ENCODE measurements at places on chromosomes 7 and 10. TPM values are rescaled to one million over a fixed set of nuclear protein-coding genes. Genes with fewer than 3 reads are reported as not detected.
A peak's percentile ranks its signal among the peaks of the same experiment; 100 is the strongest.

GRCh38 chr7:50718876-50719275 is 63.8 kb downstream of the GRB10 start:
- no peak for DNase-seq

TMEM229A gene
- total RNA-seq: not detected

MKI67 gene
- 2.1 TPM for total RNA-seq

- DNase-seq: no peak
Observed at GRCh38 chr7:107998150-107998549, 4.8 kb downstream of the LAMB1 start.

DNA sequence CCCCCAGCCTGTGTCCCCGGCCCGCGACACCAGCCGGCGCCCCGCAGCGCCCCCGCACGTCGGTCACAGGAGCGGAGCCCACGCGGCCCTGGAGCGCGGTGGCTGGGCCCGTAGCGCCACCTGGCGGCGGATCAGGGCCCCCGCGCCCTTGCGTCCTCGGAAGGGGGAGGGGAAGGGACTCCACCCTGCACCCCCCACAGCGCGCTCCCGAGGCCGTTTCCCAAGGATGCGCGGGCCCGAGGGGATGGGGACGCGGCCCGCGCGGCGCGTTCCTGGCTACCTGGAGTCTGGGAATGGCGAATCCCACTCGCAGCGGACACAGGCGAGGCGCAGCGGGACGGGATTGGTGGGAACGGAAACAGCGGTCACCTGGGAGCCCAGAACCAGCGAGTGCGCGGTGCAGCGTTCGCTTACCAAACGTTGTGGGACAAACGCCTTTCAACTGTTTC is 23.8 kb upstream of the MKI67 start:
- DNase-seq: peak; percentile 86

GRCh38 chr10:97685395-97685958 is 1.6 kb downstream of the AVPI1 start:
- DNase-seq: no peak

GRCh38 chr7:26093023-26093422 is 59.0 kb upstream of the NFE2L3 start:
- no peak for DNase-seq

DNA sequence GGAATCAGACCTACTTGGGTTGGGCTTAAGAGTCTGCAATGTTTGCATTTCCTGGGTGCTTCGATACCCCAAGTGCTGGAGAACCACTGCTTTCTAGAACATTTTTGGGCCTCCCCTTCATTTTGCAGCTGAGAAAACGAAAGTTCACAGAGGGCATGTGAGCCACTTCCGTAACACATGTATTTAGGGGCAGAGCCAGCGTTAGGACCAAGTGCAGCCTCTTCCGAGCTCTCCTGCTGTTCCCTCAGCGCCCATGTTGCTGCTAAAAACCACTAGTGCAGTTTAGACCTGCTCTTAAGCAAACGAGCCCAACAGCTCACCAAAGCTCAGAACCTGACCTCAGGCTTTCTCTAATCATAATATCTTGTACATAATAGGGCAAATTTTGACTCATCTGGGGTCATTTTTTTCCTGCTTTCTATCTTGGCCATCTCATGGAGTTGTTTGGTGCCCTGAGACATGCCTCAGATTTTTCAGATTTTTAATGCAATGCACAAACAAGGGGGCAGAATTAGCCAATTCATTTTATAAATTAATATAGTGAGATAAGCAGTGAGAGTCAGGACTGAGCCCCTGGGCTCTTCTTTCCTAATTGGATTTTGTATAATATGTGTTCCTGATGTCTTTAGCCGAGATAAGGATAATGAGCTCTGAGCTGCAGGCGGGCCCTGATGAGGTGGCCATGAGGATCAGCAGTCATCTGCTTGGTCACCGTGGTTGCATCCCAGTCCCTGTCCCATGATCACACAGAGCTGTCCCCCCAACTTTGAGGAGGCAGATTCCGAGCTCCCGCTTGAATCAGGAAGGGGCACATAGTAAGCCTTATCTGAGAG is 12.9 kb downstream of the BAG3 start:
- no peak for DNase-seq

HABP2 gene
- not detected for total RNA-seq

C10orf67 gene
- total RNA-seq: 0.51 TPM

ZNF33A gene
- 21.2 TPM for total RNA-seq

DNA sequence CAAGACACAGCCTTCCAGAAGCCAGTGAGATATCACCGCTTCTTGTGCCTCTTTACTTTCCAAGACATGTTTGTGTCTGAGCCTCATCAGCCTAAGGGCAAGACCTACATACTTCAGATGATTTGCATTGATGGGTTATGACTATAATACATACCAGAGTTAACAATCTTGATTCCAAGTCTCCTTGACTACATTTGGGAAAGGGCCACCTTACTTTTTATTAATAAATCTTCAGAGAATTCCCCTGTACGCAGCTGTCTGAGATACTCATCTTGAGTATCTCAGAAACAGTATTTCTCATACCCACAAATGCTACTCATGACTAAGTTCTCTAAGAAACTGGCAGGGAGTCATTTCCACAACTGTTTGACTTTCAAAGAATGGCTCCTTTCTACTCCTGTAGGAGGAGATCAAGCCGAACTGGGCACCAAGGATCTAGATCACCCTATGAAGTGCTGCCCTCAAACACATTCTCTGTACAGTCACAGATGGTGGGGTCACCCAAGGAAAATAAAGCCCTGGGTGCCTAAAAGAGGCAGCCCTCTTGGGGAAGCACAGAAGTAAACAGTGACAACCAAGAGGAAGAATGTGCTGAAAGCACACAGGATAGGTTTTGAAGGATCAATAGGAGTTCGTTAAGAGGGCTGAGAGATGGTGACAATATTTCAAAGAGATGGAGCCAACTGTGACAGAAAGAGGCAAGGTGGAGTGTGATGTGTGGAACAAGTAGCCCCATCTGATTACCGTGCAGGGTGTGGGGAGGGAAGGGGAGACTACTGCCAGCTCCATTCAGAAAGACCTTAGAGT is 138.9 kb downstream of the JAZF1 start:
- no peak for DNase-seq

DNA sequence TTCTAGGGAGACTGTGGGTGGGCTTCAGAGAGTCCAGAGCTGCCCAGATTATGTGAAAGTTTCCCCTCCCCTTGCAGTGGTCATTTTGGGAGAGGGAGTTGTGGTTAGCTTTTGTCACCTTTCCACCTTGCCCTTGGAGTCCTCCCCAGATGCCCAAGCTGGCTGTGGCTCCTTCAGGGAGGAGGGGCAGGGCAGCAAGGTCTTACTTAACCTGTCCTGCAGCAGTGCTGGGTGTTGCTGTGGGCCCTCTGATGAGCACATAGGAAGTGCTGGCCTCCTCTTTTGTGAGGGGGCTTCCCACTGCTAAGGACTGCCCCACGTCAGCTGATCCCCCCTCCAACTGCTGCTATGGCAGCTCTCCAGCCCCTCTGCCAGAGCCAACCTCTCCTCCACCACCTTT is 17.6 kb upstream of the AQP1 start:
- DNase-seq: no peak

- no peak for DNase-seq
Observed at GRCh38 chr10:20020677-20021076, 204.4 kb downstream of the PLXDC2 start.

DNA sequence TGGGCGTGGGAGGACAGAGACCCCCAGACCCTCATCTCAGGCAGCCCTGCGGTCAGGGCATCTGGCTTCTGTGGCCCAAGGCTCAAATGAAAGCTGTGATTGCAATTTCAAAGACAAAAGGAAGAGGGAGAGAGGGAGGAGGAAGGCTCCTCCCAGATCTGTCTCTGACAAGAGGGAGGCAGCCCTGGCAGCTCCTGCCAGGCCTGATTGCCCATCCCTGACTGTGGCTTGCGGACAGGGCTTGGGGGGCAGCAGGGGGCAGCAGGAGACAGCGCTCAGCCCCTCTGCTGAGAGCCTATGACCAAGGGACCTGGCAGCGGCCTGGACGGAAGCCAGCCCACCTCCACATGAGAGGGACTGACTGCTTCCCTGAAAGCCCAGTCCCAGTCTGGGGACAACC is 91.8 kb downstream of the PTPRN2 start:
- no peak for DNase-seq

C10orf105 gene
- 0.05 TPM for total RNA-seq

ARHGEF35 gene
- 0.87 TPM for total RNA-seq
